ENCODE measurements at places on chromosomes 7 and 10. TPM values are rescaled to one million over a fixed set of nuclear protein-coding genes. Genes with fewer than 3 reads are reported as not detected.

- no peak for DNase-seq
Observed at GRCh38 chr10:78542141-78542489, 508.5 kb downstream of the RPS24 start.

The CNPY1 gene
- not detected for total RNA-seq

The SMKR1 gene
- not detected for total RNA-seq

DNA sequence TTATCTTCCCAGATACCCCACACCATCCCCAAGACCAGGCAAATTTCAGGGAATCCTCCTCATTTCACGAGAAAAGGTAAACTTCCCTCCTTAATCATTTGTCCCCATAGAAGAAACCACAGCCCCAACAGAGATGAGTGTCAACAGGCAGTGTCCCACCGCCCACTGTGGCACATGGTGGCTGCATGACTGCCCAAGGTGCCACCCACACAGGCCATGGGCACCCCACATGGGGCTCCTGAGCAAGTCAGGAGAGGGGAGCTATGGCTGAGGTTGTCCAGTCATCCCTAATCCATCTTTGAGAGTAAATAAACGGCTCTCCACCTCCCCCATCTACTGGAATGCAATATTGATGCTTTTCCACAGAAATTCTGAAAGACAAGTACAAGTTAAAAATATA lies 44.1 kb downstream of the ANTXRL start:
- DNase-seq: no peak

The H2BK1 gene
- not detected for total RNA-seq

The CPA1 gene
- 0.32 TPM for total RNA-seq

GRCh38 chr10:47239211-47239610 lies 60.8 kb upstream of the GDF10 start:
- no peak for DNase-seq

The NOC3L gene
- 39.7 TPM for total RNA-seq

- no peak for DNase-seq
Observed at GRCh38 chr10:128275388-128276177, 149.4 kb upstream of the MKI67 start.

The PHKG1 gene
- total RNA-seq: 0.43 TPM

- DNase-seq: no peak
Observed at GRCh38 chr10:117964536-117964935, 82.2 kb downstream of the RAB11FIP2 start.

DNA sequence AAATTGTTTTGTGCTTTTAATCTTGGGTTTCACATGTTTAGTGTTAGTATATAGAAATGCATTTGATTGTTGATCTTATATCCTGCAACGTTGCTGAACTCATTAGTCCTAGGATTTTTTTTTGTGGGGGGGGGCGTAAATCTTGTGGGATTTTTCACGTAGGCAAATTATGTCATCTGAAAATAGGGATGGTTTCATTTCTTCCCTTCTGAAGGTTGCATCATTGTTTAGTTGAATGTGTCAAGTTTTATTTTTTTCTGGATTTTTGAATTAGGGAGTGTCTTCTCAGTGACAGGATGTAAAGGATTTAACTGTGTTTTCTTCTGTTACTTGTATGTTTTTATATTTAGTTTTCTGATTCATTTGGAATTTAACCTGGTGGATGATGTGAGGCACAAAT lies 26.7 kb downstream of the MKLN1 start:
- peak; percentile 61 for DNase-seq

- no peak for DNase-seq
Observed at GRCh38 chr7:76316984-76317781, 14.7 kb downstream of the HSPB1 start.

- no peak for DNase-seq
Observed at GRCh38 chr10:86658261-86658741, 4.0 kb downstream of the OPN4 start.

DNA sequence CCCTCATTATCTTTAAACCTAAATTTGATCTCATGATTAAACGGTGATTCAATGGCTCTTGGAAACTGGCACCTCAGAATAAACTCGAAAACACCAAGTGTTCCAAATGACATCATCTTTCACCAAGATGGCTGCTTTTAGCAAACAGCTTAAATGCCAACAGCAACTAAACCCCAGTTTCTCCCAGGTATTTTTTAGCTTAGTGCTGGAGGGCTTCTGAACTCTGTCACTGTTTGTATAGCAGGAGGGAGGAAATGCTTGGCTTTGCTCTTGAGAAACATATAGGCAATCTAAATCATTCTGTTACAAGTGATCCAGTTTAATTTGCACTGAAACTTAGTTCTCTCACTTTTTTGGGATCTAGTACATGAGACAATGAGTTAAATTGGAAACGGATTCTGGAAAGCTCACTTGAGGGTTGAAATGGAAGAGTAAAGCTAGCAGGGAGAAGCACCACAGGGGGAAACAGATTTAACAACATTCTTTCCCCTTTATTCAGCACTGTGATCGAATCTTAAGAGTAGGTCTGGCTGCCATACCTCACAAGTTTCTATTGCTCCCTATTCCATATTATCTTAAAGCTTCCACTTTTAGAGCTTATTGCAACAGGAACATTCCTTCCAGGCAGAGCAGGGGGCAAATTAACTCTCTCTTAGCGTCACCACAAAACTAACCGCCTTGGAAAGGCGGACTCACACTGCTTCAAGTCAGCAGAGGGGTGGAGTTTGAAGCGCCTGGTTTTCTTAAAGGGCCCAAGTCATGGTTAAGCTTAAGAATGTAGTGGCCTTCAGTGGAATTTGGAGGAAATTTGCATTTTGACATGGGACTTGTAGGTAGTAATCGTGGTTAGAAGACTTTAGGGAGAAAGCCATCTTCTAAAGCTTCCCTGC lies 1.8 kb upstream of the CCDC6 start:
- DNase-seq: peak; percentile 85

DNA sequence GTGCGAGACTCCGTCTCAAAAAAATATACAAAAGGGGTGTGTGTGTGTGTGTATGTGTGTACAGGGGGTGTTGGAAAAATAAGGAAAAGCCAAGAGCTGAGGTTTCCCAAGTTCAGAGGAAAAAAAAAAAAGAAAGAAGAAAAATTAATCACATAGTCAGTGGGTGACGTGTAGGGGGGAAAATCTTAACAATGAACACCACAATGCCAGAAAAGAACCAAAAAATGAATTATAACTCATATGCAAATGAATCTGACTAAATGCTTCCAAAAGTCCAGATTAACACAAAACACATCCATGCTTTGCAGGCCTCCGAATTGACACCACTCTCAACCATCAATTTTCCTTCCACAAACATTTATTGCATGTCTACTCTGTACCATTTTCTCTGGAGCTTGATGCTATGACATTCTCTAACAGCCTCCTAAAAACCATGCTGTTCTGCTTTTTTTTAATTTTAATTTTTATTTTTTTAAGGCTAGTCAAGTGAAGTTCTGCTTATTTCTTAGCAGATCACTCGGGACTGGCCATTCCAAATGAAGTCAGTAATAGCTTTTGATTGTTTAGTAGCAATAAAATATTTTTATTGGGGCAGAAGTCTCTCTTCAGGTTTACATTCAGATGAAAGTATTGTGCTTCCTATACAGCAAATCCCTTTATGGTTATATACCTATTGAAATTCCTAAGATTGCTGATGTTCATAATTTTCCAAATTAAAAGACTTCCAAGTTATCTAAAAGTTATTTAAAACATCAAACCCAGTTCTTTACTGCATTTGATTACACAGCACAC lies 133.8 kb downstream of the CNOT4 start:
- DNase-seq: no peak

DNA sequence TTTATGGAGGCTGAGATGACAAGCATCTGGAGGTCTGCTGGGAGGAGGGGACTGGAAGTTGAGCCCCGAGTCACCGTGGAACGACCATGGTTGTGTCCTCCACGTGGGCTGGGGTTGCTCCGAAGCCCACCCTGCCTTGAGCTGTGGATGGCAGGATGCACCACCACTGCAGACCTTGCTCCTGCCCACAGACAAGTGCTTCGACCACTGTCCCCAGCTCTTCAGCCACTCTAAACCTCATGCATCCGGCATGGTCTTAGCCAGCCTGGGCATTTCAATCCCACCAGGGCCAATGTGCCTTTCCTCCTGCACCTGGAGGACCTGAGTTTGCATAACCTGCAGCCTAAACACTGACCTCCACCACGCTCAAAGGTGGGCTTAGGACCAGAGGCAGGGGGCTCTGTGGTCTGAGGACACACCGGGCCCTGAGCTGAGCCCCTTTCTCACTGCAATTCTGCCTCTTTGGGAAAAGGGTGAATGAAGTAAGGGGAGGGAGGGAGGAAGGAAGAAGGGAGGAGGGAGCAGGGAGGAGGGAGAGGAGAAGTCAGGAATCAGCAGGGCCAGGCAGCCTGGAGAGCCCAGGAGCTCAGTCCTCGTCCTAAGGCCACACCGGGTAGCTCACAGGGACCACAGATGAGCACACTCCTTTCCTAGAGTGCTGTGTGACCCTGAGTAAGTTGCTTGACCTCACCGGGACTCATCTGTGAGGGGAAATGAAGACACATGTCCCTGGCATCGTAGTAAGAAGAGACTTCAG lies 44.8 kb upstream of the DNAAF5 start:
- DNase-seq: no peak

DNA sequence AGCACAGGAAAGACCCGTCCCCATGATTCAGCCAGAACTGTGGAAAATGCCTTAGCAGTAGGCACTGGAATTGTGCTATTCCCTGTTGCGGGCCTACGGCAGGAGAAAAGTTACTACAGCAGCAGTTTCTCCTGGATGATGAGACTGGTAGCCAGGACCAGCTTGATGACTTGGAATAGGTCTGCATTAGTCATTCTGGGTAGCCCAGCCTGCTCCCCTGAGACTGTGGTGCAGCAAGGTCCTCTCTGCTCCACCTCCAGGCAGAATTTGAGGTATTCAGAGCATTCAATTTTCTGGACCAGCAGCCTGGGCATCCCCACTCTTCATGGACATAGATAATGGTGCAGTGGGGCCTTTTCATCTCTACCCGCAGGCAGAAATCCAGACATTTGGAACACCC lies 490.0 kb downstream of the SH2D4B start:
- DNase-seq: no peak

DNA sequence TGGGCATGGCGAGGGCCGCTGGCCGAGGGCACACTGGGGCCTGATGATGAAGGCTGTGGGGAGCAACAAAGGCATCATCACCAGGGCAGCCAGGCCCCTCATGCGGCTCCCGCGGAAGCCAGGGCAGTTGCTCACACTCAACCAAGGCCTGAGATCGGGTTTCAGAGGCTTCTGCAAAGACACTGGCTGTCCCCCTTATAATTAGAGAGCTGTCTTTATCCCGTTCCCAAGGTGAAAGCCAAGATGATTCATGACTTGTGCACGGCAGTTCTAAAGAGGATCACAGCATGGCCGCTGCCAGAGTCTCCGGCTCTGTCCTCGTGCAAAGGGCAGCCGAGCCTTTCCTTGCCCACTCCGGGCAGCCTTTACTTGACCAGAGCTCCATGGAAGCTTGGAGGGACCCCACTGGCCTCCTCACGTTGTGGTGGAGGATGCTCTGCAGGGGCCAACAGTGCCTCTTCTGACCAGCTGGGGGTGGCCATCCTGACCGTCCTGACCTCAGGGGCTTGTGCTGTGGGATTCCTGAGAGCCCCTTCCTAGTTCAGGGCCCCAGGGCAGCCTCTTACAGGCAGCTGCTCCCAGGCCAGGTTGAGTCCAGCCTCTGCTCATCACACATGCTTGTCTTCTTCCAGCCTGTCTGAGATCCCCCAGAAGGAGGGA lies 82.3 kb downstream of the PRKAG2 start:
- DNase-seq: no peak

DNA sequence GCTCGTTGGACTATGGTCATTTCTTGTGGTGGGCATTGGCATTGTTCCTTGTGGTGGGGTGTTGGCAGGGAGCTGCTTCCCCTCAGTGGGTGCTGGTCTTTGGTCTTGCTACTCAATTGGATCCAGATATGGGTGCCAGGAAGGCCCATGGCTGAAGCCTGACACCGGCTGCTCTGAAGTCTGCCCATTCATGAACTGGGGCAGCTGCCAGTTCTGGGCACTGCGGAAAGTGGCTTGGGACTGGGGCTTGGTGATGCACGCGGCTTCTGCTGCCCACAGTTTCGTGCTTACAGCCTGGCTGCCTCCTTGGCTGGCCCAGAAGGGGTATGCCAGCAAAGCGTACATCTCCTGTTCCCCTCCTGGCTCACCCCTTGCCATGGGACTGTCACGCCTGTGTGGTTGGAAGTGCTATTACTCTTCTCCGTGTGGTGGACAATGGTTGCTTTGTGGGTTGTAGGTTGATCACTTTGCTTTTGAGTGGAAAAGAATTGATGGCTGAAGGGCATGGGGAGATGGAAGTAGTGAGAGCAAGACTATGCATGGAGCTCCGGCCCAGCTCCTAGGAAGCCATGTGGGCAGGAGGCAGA lies 54.7 kb downstream of the ADAMTS14 start:
- no peak for DNase-seq

The C7orf57 gene
- total RNA-seq: under 0.01 TPM

DNA sequence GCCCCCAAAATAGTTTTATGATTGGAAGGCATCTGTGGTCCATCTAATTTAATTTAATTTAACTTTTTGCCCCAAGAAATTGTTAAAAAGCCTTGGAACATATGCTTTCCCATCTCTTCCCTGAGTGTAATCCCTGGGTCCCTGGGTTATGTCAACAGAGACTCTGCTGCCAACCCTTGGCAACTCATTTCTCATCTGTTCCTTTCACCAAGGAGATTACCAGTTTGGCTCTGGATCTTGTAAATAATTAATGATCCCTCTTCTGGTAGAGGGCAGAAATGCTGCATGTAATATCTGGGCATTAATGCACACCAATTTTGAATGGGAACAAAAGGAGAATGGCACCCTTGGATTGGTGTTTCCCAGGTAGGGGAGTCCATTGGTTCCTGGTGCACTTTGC lies 514.2 kb downstream of the CCSER2 start:
- DNase-seq: no peak

DNA sequence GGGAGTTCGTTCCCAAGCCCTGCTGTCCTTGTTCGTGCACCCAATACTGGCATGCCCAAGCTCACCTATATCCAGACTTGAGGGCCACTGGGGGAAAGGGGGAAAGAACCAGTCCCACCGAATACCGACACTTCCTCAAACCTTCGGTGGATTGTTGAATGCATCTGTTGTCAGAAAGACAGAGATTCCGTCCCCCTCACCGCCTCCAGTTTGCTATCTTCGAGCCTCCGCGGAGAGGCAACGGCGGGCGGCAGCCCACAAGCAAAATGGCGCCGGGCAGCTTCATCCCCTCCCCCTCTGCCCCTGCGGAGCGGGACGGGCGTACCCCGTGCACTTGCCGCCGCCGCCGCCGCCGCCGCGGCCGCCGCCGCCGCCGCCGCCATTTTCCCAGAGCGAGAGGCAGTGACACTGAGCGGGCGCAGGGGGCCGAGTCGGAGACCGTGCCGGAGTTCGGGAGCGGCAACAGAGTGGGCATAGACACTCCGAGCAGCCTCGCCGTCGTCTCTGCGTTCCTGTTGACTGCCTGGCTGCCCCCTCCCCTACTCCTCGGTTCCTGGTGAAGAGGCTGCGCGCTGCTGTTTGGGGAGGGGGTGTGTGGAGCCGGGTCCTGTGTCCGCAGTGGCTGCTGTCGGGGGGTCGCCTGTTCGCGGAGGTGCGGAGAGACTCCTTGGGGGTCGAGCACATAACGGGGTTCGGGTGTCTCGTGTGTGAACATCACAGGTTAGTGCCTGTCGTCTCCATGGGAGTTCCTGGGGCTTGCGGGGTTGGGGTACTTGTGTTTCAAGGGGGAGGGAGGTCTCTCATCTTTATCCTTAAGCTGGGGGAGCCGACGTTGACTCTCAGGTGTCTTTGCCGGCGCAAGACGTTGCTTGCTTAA lies at the start of gene KMT2E:
Gene KMT2E, plus strand, starts transcription at position 390 of the 877 bp plus-strand sequence. CDS start 26,748 bp downstream, outside the sequence.
- peak; percentile 81 for DNase-seq

GRCh38 chr10:53570221-53570620 lies 797.6 kb upstream of the MBL2 start:
- DNase-seq: no peak

The ABCC2 gene
- 0.32 TPM for total RNA-seq

All from fibroblast of villous mesenchyme (primary cell).